ENCODE measurements at places on chromosomes 4 and X.

DNA sequence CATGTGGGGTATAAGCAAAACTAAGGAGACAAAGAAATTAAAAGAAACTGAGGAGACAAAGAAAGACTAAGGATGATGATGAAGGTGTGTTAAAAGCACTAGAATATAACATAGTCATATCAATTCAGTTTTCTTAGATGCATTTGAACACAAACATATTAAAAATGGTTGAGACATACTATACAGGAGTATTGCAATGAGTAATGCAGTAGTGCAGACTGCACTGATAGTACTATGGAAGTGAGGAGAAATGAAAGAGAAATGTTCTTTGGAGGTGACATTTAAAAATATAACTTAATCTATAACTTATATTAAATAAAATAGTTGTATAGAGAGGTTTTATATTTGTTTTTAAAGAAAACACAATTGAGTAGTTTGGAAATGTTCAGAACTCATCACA lies 279.2 kb downstream of the CAMK2D start:
- DNase-seq, result no peak

DNA sequence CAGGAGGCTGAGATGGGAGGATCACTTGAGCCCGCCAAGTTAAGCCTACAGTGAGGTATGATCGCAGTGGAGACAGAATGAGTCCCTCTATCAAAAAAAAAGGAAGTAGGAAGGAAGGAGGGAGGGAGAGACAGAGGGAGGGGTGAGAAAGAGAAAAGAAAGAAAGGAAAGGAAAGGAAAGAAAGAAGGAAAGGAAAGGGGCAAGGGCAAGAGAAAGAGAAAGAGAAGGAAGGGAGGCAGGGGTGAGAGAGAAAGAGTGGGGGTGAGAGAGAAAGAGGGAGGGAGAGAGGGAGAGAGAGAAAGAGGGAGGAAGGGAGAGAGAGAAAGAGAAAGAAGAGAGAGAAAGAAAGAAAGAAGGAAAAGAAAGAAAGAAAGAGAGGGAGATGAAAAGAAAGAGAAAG lies 13.2 kb downstream of the ELF2 start:
- no peak for DNase-seq

DNA sequence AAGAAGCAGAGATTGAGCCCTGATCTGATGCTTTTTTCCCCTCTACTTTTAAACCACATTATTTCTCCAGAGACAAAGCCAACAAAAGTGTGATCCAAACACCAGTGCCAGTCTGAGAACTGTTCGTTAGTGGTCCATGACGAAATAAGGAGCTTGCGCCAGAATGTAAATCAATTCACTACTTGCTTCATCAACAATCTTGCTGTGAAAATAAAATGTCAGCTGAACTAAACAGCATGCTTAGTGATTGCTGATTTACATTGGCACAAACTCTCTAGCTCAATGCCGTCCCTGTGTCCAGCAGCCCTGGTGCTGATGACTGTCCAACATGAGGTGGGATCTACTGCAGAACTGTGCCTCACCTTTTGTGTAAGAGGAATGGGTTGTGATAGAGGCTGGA lies 71.3 kb downstream of the SOX3 start:
- no peak for DNase-seq

DNA sequence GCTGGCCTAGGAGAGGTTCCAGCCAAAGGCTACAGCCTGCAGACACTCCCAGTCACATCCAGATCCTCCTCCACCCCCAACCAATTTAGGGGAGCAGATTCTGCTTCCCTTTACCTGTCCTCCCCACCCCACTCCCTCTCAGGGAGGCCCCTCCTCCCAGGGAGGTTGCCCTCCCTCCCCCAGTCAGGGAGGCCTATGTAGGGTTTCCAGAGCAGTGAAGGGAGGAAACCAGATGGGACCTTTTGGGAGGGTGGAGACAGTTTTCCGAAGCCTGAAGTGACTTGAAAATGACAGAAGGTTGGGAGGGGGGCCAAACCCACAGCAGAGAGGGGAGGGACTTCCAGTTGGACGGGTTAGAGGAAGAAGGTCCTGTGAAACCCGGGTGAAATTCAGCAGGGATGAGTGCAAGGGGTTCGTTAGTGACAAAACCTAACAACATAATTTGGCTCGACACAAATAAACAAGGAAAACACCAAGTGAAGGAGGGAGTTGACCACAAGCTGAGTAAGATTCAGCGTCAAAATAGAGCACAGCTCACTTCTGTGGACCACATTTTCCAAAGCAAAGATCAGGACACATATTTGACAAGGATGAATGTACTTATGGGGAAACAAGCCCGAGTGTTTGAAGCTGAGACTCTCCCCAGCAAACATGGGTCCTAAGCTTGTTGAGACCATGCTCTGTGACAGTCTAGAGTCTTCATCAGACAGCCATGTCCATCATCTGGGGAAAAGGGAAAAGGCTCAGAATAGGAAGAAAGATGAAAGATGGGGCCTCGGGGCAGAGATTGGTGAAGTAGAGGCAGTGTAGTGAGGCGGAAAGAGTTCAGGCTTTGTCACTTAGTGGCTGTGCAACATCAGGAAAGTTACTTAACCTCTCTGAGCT lies 46.4 kb downstream of the PRPS1 start:
- peak; percentile 96 for DNase-seq

DNA sequence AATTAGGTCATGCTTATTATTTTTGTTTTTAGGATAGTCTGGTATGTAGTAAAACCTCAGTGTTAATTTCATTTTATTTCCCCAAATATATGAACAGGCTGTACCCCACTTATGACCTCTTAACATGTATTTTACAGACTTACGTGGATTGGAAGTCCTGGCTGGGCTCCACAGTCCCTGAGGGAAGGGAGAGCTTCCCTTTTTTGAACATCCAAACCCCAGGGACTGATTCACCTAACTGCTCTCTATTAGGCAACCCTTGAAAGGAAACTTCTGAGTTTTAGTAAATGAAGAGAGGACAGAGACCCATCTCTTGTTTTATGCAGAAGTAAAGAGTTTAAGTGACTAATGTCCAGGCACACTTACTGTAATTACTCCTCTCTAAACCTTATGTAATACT lies 233.1 kb upstream of the SPRY1 start:
- DNase-seq, result no peak

GRCh38 chr4:52665592-52665991 lies 6.5 kb upstream of the USP46 start:
- DNase-seq, result peak; percentile 3

- DNase-seq, result no peak
These were observed 10.1 kb upstream of the RNF4 start for GRCh38 chr4:2458546-2459491.

- no peak for DNase-seq
These were observed 90.0 kb downstream of the ELOVL6 start for GRCh38 chr4:110108422-110108821.

- DNase-seq, result no peak
These were observed 358.2 kb upstream of the GATB start for GRCh38 chr4:152118819-152119553.

- no peak for DNase-seq
These were observed 4.2 kb upstream of the ARSD start for GRCh38 chrX:2933125-2933900.

GRCh38 chr4:19254486-19254885 lies 997.2 kb upstream of the SLIT2 start:
- peak; percentile 21 for DNase-seq

DNA sequence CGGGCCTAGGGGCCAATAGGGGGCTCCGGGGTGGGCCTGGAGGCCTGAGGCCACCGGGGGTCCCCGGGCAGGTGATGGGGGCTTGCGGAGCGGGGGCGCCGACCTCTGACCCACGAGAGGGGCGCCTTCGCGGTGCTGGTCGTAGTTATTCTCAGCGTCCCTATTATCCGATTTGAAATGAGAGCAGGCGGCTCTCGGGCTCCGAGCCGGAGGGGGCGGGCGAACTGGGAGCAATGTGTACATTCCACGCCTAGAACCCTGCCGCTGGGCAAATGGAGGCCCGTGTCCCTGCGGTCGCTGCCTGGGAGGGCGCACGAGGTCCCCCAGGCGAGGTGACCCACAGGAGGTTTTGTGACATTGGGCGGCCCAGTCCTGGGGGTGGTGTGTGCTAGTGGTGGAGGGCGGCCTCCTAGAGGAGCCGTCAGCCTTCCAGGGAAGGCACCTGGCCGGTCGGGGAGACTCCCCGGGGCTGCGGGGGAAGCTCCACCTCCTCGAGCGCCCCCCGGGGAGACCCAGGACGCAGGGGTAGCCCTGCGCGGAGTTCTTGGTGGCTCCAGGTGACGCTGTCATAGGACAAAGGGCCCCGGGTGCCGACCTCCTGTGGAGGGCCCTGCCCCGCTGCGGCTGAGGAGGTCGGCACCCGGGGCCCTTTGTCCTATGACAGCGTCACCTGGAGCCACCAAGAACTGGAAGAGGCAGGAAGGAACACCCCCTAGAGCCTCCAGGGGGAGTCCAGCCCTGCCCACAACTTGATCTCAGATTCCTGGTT lies 102.6 kb upstream of the PRKX start:
- DNase-seq, result peak; percentile 40

DNA sequence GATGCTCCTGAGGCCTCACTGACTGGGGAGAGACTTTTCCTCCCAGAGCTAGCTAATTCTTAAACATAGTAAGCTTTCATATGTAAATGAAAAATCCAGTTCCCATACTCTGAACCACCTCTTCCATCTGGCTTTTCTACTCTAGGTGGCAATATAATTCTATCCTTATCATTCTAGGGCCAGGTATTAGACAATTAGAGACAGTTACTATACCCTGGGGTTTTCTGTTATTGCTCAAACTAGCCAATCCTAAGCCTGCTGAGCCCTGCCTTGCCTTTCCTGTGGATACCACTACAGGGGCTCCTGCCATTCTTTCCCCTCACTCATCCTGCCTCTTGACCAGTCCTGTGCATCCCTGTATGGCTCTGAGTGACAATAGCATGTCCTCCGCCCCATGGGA lies 552.0 kb downstream of the STIM2 start:
- no peak for DNase-seq

DNA sequence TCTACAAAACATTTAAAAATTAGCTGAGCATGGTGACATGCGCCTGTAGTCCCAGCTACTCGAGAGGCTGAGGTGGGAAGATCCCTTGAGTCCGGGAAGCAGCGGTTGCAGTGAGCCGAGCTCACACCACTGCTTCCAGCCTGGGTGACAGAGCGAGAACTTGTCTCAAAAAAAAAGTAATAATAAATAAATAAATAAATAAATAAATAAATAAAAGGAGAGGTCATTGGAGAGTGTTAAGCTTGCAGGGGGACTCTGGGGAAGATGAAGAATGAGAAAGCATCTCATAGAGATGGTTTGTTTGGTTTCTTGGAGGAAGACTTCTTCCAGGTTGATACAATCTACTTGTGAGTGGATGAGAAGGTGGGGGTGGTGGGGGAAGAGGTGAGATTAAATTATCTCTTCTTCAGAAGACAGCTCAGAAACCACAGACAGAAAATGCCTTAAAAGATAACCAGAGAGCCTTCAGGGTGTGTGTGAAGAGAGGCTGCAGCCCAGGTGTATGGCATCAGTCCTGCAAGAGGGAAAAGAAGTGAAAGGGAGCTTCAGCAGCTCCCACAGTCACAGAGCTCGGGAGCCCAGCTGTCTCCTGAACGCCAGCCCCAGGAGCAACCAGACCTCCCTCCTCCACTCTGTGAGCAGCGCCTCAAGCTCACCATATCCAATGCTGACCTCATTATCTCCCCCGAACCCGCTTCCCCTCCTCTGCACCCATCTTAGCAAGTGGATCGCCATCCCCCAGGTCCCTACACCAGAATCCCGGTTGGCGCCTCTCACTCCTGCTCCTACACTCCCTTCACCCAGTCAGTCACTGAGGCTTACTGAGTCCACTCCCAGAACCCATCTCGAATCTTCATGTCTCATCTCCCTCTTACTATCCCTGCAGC lies 48.2 kb downstream of the RBM47 start:
- DNase-seq, result no peak

All from fibroblast of lung (primary cell).